ENCODE measurements at places on chromosomes 11 and 22.
A peak's percentile ranks its signal among the peaks of the same experiment; 100 is the strongest.

GRCh38 chr11:119786431-119787073, 57.6 kb upstream of the NECTIN1 start:
- ATAC-seq: no peak

DNA sequence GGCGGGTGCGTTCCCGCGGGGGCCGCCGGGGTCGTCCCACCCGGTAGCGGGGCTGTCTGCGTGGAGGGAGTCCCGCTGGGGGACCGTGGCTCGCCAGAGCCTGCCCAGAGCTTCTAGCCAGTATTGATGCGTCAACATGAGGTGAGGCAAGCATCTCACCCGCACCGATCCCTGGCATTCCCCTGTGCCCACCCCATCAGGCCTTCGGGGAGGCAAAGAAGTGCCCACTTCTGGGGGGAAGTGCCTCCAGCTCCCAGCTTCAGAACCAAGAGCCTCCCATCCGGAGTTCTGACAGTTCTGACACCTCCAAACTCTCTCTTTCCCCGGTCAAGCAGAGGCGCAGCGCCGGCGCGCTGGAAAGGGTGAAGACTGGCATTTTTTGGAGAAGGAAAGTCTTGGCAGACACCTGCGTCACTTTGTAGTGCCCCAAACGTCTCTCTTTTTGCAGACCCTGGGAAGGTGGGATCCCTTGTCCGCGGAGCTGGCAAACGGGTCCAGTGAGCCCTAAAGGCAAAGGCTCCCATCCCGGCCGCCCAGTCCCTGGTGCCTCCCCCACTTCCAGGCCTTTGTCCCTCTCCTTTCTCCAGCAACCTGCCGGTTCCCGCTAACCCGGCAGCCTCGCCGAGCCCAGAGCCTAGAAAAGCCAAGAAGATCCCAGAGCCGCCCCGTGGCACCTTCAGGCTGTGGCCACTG, 3.2 kb upstream of the PAX6 start:
- no peak for ATAC-seq

- peak; percentile 92 for ATAC-seq
Observed at GRCh38 chr11:762421-763072, 14.7 kb downstream of the GATD1 start.

GRCh38 chr11:100575860-100576717, 111.0 kb upstream of the ARHGAP42 start:
- ATAC-seq: peak; percentile 78

GRCh38 chr22:42432818-42433217, 615 bp upstream of the NFAM1 start:
- no peak for ATAC-seq

DNA sequence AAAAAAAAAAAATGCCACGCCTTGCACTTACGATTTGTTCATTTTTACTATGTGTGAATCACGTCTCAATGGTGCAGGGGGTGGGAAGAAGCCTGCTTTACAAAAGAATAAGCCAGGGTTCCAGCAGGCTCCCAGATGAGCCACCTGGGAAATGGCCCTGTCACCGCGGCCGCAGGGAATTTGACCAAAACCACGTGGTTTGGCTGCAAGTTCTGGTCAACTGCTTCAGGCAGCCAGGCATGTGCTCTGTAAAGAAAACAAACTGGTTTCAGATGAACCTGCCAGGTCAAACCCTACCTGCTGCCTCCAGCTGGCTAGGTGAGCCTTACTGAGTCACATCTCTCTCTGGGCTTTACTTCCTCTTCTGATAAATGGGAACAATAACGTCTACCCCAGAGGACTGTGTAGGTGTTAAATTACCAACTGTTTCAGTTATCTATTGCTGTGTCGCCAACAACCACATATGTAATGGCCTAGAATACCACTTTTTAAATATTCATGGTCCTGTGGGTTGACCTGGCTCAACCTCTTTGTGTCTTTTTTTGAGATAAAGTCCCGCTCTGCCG, 30.5 kb upstream of the GCAT start:
- ATAC-seq: peak; percentile 80

- no peak for ATAC-seq
Observed at GRCh38 chr22:48177631-48178030, 1415.2 kb downstream of the TBC1D22A start.

DNA sequence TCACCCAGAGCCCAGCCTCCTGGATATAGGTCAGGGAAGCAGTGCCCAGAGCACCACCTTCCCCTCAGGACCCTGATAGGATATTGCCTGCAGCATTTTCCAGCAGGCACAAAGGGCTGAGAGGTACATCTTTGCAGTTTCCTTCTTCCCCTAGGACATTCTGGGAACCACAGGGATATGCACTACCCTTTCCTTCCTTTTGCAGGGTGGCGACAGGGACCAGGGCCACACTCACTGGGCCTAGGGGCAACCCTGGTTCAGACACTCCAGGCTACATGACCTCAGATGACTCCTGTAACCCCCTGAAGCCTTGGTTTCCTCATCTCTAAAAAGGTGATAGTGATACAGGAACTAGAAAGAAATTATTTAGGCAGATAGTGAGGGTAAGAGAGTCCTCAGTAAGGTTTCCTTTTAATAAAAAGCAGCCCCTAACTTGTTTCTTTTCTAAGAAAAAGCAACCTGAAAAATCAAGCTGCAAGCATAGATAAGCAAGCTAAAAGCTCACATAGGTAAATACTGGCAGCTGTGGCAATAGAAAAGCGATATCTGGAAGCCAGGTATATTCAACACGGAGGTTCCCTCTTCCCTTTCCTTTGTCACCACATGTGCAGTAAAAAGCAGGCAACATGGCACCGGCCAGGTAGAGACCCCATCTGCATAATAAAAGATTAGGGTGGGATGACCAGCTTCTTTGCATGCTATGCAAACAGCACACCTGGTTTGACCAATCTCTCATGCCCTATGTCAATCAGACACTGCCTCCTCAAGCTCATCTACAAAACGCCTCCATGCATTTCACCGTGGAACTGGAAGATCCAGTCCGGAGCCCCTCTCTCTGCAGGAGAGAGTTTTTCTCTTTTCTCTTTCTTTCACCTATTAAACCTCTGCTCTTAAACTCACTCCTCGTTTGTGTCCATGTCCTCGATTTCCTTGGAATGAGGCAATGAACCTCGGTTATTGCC, 13.2 kb upstream of the MRGPRX2 start:
- no peak for ATAC-seq

- no peak for ATAC-seq
Observed at GRCh38 chr11:119342023-119342300, 1.3 kb upstream of the C1QTNF5 start.

GRCh38 chr11:122100037-122100755, 15.8 kb downstream of the BLID start:
- peak; percentile 41 for ATAC-seq

DNA sequence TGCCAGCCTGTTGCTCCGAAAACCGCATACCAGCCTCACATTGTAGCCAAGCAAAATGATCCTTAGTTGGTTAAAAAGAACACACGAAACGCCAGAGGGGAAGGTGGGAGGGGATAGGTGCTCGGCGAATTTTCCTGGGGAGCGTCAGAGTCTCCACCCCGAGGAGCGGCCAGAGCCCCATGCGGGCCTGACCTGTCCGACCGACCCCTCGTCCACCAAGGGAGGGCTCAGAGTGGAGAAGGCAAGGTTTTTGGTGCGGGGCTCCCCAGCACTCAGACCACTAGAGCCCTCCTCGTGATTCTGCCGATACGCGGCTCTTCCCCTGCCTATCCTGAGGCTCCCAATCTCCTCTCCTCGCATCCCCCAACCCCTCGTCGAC, 39.6 kb downstream of the DIXDC1 start:
- peak; percentile 52 for ATAC-seq

Data from esophagus mucosa (tissue), 1 donor.